ENCODE measurements at places on chromosomes 3 and 15.

- no peak for DNase-seq
Observed at GRCh38 chr15:39511000-39511915, 69.6 kb upstream of the THBS1 start.

DNA sequence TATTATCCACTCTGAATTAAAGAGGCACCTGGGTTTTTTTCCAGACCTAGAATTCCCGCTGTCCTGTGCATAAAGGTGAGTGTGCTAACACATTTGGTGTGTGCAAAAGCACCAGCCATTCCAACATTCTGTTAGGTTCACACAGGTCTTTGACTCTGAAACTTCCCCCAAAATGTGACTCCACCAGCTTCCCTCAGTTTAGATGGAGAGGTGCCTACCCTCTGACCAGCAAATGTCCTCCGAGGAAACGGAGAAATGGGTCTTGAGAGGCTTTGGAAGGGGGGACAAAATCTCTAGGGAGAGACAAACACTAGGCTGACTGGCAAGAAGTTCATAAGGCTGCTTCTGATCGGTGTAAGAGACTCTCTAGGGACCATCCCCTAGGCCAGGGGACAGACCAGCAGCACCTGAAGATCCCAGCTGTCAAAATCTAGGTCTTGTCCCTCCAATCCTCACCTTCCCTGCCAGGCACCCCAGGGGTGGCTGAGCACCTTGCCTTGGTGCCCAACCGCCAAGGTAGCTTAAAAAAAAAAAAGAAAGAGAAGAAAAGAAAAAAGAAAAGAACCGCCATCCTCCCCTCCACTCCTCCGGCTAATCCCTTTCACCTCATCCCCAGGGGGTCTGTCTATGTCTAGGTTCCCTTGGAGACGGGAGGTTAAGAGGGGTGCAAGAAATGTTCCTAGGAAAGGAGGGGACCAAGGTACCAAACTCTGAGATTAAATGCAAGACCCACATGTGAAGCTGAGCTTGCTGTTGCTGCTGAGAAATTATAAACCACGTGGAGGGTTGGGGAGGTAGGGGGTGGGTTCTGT lies 2.0 kb upstream of the MECOM start:
- peak; percentile 9 for DNase-seq

GRCh38 chr3:23979569-23979968 lies 34.5 kb downstream of the NR1D2 start:
- DNase-seq: no peak

DNA sequence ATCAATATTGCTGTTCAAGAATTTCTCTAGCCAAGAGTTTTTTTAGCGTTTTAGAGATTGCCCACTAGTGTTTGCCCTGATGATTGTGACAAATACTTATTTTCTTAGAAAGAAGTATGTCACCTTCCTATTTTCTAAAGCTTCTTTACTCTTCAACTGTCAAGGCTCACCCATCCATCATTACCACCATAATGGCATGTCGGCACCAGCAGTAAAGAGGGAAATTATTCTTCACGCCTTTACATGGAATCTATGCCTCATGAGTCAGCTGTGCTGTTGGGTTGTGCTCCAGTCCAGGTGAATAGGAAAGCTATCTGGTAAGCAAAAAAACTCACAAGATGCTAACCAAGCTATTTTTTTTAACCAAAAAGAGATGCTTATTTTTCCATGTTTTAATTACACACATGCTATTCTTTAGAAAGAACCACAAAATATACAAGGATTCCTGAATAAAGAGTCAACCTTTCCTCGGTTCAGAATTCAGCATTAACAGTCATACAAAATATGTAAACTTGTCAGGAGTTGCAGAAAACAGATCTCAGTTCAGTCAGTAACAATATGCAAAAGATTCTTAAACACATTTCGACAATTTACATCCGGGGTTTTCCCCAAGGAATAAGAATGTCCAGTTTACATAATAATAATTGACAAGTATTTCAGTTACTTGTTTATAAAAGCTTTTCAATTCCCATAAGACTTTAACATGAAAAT lies 128.0 kb downstream of the ATP8B4 start:
- no peak for DNase-seq

DNA sequence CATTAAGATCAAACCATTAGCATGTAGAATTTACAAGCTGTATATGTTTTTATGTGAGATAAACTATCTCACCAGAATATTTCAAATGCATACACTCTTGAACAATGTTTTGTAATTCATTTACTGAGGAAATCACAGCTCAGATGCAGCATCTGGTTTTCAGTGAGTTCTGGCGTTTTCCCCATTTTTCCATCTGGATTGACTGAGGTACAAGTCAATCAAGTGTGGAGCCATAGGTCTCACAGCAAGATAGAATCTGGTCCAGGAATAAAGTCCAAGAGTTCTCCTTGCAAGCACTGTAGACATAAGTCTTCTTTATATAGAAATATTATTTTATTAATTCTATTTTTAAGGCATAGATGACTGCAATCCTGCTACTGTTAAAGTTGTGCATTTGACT lies 219.3 kb downstream of the ZBBX start:
- DNase-seq: peak; percentile 7

GRCh38 chr15:37125143-37125542 lies 24.8 kb upstream of the MEIS2 start:
- DNase-seq: peak; percentile 44

DNA sequence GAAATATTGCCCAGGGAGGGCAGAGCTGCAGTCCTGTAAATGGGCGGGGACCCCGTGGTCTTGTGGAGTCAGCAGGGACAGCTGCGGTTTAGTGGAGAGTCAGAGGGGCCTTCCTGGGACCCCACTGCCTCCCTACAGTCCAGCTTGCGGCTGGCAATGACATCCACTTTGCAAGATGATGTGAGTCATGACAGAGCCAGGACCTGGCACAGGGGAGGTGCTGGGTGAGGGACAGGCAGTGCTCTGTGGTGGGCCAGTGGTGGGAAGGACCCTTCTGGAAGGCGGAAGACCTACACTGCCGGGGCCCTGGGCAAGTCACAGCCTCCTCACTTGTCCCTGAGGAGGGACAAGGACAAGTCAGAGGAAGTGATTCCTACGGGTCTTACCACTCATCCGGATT lies 17.8 kb downstream of the APBA2 start:
- no peak for DNase-seq

DNA sequence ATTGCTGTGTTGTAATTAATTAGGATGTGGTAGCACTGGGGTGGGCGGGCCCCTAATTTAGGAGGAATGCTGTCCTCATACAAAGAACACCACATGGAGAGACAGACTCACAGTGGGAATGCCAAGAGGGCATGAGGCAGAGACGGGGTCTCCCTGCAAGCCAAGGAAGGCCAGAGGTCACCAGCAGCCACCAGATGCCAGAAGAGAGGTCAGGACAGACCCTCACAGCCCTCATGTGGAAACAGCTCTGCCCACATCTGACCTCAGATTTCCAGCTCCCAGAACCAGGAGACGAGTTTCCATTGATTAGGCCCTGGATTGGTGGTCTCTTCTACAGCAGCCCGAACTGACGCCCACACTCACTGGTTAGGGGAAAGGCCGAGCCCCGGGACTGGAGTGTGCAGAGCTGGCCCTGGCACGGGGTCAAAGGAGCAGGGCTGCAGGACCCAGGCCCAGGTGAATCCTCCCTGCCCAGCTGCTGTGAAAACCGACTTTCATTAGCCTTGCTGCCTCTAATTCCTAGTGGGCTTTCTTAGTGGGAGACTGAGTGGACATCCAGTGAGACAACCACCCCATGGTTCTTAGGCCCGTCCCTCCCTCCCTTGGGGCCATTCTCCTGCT lies 43.0 kb upstream of the SLC41A3 start:
- no peak for DNase-seq

DNA sequence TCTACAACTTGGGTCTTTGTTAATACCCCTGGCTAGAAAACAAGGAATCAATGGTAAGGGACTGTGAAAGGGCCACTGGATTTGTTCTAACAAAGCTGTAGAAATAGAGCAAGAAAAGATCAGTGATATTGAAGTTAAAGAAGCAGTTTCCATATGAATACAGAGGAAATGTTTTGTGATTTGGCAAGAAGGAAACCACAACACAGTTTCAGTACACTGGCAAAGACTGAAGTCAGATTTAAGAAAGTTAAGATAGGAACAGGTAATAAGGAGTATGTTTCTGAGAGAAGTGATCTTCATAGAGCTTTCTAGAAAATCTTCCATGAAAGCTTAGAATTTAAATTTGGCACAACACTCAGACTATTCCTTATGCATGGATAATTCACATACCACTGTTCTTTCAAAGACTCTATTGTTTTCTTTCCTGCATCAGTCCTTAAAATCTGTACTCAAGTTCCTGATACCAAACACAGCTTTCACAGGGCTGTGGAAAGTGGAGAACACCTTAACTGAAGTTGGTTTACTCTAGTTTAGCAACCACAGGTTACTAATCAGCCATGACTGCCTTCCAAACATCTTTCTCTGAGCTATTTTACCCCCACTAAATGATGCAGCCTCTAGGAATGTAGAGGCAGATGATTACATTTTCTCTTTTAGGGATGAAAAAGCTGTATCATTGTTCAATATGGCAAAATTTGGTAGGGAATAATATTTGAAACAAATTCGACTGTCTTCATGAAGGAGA lies 32.4 kb upstream of the ALCAM start:
- no peak for DNase-seq

DNA sequence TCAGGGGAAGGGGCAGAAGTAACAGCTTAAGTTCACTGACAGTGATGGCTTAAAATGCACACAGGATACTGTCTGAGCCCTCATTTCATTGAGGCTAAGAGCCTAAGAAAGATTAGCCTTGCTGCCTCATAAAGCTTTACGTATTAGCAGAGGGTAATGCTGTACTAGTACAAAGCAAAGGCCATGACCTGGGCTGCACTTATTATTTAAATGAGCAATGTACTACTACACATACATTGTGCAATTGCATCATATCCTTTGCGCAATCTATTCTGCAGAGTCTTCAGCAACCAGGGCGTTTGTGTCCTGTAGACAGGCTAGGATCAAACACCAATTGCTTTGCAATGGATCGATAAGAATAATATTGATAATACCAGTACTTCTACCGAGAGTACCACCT lies 221.8 kb downstream of the TPRG1 start:
- DNase-seq: no peak

DNA sequence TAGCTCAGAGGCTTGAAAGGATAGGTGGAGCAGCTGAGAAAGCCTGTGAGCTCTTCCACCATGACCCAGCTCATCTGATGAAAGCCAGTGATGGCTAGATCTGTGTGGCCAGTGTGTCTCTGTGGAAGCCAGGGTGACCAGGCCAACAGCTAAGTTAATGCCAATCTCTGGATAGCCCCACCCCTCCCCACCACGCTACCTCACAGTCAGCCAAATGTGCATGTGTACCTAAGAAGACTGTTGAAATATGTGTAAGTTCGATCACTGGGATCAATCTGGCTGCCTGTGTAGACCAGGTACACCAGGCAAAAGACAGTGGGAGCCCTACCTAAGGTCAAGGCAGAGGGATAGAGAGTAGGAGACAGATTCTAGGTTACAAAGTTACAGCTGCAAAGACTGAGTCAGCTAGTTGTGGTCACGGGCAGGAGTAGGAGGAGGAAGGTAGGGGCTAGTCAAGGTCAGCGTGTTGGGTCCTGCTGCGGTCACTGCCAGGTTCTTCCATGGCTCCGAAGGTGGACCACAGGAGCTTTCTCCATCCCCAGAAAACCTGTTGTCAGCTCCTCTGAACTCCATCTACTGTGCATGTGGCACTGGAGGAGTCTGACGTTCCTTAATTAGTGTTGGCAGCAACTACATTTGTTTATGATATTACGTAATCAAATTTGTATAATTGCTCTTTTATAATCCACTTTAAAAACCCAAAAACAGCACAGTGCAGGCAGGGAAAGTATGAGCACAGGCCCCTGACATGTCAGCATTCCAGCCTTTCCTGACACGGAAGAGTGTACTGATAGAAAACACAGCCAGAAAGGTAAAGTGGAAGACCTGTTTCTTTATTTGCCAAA lies 318.0 kb downstream of the CLSTN2 start:
- DNase-seq: no peak

DNA sequence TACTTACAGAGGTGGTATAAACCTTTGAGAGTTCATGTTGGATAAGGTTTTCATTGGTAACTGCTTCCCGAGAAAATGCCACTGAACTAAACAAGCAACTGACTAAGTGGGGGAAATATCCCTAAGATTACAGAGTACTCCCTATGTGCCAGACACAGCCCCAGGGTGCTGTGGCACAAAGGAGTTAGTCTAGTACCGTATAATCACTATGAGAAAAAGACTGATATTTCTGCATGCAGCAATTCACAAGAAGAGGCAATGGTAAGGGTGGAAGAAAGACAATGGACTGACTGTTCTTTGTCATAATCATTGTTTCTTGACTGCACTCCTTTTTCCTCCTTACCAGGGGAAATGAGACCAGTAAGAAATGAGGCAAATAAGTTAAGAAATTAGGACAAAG lies 20.0 kb upstream of the SLC25A26 start:
- DNase-seq: no peak

DNA sequence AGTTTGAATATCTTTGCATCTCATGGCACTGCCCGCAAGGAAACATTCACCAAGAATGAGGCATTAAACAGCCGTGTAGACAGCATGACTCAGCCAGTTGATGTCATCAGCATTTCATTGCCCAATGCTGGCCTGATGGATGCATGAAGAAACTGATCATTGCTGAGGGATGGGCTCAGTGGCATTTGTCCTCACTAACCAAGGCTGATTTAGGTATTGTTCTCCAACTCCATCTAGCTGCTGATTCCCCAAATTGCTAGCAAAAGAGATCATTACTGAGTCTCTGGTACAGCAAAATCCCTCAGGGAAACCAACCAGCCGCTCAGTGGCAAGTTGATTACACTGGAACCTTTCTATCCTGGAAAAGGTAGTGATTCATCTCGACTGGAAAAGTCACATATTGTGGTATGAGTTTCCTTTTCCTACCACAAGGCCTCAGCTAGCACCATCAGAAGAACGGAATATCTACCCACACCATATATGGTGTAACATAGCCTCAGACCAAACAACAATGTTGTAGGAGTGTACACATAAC lies 186.5 kb upstream of the GAP43 start:
- no peak for DNase-seq

GRCh38 chr15:48778331-48778730 lies 32.5 kb downstream of the CEP152 start:
- DNase-seq: no peak

- DNase-seq: peak; percentile 48
Observed at GRCh38 chr3:113600418-113601182, 68.2 kb downstream of the SIDT1 start.

DNA sequence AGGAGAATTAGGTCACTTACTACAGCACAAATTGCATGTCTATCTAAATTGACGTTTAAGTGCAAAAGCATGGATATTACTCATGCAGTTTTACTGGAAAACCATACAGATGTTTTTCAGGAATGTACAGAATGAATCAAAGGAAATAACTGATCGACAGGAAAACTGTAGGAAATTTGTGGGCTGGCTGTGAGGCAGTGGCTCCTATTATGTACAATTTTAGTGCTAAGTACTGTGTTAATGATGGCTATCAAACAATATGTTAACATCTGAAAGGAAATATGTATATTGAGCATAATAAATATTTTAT lies 6.9 kb downstream of the NUDT16 start:
- DNase-seq: no peak

DNA sequence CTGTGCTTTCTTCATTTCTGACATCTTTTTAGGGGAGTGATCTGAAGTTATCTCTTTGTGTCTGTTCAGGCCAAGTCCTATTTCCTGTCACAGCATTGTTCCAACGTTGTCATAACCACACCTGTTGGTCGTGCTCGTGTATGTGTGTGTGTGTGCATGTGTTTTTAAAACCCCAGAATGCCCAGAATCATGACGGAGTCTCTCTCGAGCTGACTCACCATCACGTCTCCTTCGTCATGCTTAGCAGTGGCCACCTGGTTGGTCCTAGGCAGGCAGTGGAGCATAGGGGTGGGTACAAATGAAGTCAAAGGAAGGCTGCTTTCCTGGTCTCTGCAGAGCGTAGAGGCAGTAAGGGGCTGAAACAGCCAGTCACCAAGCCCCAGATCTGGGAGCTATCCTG lies 126.8 kb upstream of the ABHD17C start:
- no peak for DNase-seq

Data from spinal cord (tissue), 10 donors.